Activated B cell treated with CpG ODN at 0.5 μM for 24 hours (primary cell): ENCODE measurements at places on chromosomes 1 and 21. TPM values are rescaled to one million over a fixed set of nuclear protein-coding genes. Genes with fewer than 3 reads are reported as not detected.

GRCh38 chr1:114092186-114093062 is 61.2 kb downstream of the SYT6 start:
- H3K4me1 ChIP-seq, result no peaks in the 10 kb centered on the region
- no peak for DNase-seq
- H3K27ac ChIP-seq, result no peak overlapping the region

Gene DOCK7
- 13.4 and 18.0 TPM in 2 replicates for total RNA-seq

DNA sequence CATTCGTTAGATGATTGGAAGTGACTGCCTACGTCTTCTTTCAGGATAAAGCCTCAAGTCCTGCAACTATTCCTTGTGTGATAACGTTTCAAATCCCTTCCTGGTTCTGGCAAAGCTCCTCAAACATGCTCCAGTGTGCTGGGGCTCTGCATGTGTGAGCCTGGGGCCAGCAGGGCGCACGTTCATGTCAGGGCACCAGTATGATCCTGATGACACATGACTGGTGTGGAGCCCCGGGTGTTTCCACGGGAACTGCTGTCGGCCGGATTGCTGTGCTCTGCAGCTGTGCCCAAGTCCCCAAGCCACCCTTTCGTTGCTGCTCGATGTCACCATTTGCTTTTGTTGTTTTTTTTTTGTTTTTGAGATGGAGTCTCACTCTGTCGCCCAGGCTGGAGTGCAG is 21.3 kb downstream of the KRTAP10-1 start:
- DNase-seq, result no peak
- H3K36me3 ChIP-seq, result no peaks in the 10 kb centered on the region
- no peak overlapping the region for H3K4me3 ChIP-seq
- no peaks in the 10 kb centered on the region for H3K4me1 ChIP-seq

Gene SPATA45
- total RNA-seq, result 0.64 TPM in 1 of 2 replicates, not detected in the other

DNA sequence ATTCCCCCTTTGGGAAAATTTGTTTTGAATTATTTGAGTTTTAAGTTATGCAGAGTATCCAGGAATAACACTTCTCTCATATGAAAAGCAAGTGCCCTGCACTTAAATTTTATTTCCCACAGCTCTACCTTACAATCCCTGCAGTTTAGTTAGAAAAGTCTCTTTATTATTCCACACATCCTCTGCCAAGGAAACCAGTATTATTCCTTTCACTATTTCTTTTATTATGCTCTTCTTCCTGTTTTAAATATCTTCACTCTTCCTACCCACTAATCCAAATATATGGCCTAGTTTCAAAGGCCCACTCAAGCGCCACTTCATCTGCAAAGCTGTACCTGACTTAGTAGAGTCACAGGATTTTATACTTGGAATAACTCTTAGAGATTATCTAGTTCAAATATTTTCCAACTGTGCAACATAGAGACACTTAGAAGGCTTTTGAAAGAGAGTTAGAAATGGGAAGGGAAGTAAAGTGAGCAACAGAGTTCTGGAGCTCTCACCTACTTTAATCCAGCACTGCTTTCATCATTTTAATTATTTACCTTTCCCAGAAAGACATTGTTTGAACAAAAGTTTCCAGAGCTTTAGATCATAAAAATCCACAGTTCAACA is 97.2 kb upstream of the LYPLAL1 start:
- H3K4me3 ChIP-seq, result no peak overlapping the region
- no peak for DNase-seq
- H3K27me3 ChIP-seq, result no peaks in the 10 kb centered on the region
- no peaks in the 10 kb centered on the region for H3K36me3 ChIP-seq
- H3K4me1 ChIP-seq, result peaks cover 3% of the 10 kb centered on the region

DNA sequence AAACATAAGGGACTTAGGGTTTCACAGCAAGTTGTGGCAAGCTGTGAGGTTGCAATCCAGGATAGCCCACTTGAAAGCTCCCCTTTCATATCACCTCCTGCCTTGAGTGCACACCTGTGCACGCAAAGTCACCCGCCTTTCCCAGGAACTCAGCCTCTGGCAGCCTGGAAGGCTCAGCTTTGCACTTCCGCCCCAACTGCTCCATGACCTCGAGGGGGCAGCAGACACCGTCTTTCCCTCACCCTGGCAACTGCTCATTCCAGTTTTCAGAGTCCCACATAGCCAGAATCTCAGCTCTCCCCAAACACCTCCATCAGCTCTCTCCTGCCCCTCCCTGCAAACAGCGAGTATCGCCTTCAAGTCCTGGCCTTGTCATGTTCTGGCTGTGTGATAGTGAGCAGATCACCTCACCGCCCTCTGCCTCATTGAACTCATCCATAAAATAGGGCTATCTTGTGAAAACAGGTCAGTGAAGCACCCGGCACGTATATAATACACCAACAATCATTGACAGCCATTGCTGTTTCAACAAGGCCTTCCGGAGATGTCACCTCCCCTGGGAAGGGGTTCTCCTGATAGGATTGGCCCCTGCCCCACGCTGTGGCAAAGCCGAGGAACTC is 32.2 kb upstream of the EPB41 start:
- peak; percentile 71 for DNase-seq
- H3K27me3 ChIP-seq, result peaks cover under 1% of the 10 kb centered on the region

DNA sequence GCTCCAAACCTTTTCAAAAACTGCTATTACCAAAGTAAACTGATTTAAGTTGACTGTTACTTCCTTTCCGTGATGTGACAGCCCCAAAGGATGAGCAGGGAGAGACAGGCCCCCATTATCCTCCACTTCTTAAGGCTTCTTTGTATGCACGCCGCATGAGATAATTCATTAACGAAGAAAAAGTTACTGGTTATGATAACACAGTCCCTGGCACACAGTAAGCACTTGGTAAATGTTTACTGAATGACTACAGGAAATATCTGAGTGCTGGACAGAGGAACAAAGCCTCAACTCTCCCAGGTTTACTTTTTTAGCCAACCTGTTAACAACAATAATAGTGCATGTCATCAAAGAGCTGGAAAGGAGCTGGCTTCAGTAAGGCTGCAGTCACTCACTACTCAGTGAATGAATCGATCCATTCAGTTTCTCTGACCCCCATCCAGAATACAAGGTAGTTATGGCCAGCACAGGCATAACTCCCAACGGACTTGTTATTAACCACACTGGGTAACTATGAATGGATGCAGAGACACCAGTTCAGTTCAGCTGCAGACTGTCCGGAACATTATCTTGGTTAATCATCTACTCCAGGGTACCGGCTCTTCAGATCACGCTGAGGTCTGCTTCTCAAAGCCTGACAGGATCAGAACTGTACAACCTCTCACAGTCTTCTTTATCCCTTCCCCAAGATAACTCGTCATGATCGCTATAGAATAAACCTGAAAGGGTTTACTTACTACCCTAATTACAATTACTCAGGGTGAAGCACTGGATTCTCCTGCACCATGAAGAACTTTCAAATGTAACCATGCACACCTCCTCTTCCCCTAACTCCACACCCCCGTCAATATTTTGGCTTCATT is 58.3 kb downstream of the TGFBR3 start:
- H3K4me3 ChIP-seq, result no peak overlapping the region
- no peaks in the 10 kb centered on the region for H3K4me1 ChIP-seq
- no peak for DNase-seq
- no peak overlapping the region for H3K27ac ChIP-seq
- no peaks in the 10 kb centered on the region for H3K27me3 ChIP-seq

GRCh38 chr1:88523854-88524528 is 160.1 kb upstream of the PKN2 start:
- no peaks in the 10 kb centered on the region for H3K27me3 ChIP-seq
- H3K27ac ChIP-seq, result no peak overlapping the region
- no peak for DNase-seq

Gene CHIA
- not detected in 2 replicates for total RNA-seq

Gene PATJ
- 22.5 and 31.2 TPM in 2 replicates for total RNA-seq

DNA sequence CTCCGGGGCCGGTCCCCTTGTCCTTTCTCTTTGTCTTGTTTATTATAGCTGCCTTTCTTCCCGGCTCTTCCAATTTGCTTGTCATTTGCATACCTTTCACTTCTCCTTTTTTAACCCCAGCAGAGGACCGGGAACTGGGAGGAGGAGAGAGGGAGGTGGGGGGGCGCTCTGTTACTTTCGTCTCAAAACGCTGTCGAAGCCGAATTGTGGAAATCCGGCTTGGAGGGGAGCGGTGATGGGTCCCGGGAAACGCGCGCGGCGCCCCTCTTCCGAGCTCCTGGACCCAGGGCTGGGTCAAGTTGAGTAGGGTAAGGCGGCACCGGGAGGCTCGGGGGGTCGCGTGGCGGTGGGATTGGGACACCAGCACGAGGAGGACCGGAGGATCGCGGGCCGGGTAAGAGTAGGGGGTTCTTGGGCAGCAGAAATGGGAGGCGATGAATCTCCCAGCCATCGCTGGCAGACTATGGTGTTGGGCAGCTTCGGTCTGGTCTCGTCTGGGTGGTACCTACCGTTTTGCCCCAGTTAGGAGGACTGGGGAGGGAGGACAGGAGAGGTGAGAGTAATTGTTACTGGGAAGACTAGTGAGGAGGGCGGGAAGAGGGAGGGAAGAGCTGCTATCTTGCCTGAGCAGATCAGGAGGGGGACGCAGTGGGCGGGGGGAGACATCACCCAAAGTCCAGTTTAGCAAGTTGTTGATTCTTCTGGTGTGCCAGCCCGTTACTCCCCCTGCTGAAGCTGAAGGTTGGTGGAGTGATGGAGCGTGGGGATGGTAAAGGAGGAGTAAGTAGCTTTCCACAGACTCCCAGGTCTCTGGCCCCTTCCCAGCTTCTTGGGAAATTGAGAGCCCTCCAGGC is 1.5 kb downstream of the PROX1 start:
- H3K27ac ChIP-seq, result peak overlapping the region; percentile 82
- H3K4me3 ChIP-seq, result peak overlapping the region; percentile 88
- H3K27me3 ChIP-seq, result peaks cover 69% of the 10 kb centered on the region
- no peak for DNase-seq
- peaks cover 26% of the 10 kb centered on the region for H3K4me1 ChIP-seq
- peaks cover 5% of the 10 kb centered on the region for H3K36me3 ChIP-seq

Gene COL11A1
- total RNA-seq, result not detected in 2 replicates

- no peaks in the 10 kb centered on the region for H3K36me3 ChIP-seq
- no peaks in the 10 kb centered on the region for H3K4me1 ChIP-seq
- H3K4me3 ChIP-seq, result no peak overlapping the region
- H3K27me3 ChIP-seq, result no peaks in the 10 kb centered on the region
- no peak overlapping the region for H3K27ac ChIP-seq
Measured at GRCh38 chr1:213782941-213783672, 204.7 kb upstream of the PROX1 start.

GRCh38 chr1:205616563-205617293 is 15.1 kb downstream of the ELK4 start:
- H3K36me3 ChIP-seq, result peaks cover 85% of the 10 kb centered on the region
- H3K27ac ChIP-seq, result no peak overlapping the region
- peaks cover 16% of the 10 kb centered on the region for H3K4me1 ChIP-seq
- H3K27me3 ChIP-seq, result no peaks in the 10 kb centered on the region
